NCI-H526 (cell line): ENCODE measurements at places on chromosomes 1 and 21.

GRCh38 chr1:221672239-221672645 lies 69.6 kb downstream of the DUSP10 start:
- no peak for DNase-seq

GRCh38 chr1:244180256-244180655 lies 129.2 kb downstream of the ZBTB18 start:
- DNase-seq, result no peak

DNA sequence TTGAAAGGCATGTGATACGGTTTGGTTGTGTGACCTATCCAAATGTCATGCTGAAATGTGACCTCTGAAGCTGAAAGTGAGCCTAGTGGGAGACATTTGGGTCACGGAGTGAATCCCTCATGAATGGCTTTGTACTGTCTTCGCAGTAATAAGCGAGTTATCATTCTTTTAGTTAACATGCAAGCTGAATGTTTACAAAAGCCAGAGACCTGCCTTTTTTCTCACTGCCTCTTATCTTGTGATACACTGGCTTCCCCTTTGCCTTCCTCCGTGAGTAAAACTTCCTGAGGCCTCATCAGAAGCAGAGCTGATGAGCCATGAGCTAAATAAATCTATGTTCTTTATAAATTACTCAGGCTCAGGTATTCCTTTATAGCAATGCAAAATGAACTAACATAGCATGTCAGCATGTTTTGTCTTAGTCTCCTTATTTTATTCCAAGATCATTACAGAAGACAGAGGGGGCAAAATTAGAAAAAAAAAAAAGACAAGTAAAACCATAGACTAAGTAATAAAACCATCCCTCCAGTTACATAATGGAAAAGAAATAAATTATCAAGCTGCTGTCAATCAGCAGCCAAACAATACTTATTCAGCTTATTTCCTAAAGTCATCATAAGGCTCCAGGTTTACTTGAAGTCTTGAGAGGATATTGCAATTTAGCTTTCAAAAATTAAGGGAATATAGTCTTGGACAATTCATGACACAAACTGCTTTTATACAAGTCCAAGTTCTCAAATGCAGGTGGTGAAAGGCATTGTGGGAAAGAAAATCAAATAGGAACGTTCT lies 12.1 kb downstream of the RGS18 start:
- DNase-seq, result no peak

DNA sequence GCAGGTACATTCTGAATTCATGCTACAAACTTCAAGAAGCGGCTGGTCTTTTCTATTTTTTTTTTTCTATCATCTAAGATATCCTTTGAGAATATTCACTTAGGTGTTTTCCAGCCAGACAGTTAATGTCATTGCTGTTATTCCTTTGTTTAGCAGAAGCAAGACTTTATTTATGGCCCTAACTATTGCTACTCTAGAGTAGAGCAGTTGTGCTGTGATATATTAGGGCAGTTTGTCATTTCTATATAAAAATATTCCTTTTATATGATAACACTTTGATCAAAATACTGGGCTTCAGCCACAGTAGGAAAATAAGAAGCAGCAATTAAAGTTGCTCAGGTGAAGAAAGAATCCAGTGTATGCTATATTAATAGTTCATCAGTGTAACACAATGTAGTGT lies 959.3 kb downstream of the NCAM2 start:
- DNase-seq, result no peak

- no peak for DNase-seq
Measured at GRCh38 chr21:42673633-42674328, 20.4 kb downstream of the PDE9A start.
